ENCODE measurements at places on chromosomes 2 and 18. TPM values are rescaled to one million over a fixed set of nuclear protein-coding genes. Genes with fewer than 3 reads are reported as not detected.
A peak's percentile ranks its signal among the peaks of the same experiment; 100 is the strongest.

DNA sequence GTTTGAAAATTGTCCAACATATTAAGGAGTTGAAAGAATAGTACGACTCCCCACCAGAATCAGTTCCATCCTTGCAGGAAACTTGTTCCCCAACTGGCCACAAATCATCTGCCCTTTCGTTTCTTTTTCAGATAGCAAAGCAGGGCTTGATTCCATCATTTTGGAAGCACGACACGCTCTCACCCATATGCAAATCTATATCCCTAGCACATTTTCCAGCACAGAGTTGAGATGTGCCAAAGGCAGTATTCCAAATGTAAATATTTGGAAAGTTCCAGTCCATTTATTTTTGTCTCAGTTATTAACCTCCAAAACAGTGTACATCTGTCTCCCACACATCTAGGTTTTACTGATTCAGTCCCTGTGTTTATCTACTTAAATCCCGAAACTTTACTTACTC, 128.8 kb upstream of the BCL2L11 start:
- DNase-seq: no peak
- H3K27me3 ChIP-seq: no peaks in the 10 kb centered on the region
- H3K36me3 ChIP-seq: no peaks in the 10 kb centered on the region
- no peak overlapping the region for H3K27ac ChIP-seq
- H3K4me3 ChIP-seq: no peak overlapping the region

GRCh38 chr18:23095463-23095862, 39.8 kb upstream of the CABLES1 start:
- no peaks in the 10 kb centered on the region for H3K36me3 ChIP-seq
- H3K4me3 ChIP-seq: no peak overlapping the region
- H3K27ac ChIP-seq: no peak overlapping the region
- H3K4me1 ChIP-seq: peaks cover 6% of the 10 kb centered on the region
- no peaks in the 10 kb centered on the region for H3K27me3 ChIP-seq

DNA sequence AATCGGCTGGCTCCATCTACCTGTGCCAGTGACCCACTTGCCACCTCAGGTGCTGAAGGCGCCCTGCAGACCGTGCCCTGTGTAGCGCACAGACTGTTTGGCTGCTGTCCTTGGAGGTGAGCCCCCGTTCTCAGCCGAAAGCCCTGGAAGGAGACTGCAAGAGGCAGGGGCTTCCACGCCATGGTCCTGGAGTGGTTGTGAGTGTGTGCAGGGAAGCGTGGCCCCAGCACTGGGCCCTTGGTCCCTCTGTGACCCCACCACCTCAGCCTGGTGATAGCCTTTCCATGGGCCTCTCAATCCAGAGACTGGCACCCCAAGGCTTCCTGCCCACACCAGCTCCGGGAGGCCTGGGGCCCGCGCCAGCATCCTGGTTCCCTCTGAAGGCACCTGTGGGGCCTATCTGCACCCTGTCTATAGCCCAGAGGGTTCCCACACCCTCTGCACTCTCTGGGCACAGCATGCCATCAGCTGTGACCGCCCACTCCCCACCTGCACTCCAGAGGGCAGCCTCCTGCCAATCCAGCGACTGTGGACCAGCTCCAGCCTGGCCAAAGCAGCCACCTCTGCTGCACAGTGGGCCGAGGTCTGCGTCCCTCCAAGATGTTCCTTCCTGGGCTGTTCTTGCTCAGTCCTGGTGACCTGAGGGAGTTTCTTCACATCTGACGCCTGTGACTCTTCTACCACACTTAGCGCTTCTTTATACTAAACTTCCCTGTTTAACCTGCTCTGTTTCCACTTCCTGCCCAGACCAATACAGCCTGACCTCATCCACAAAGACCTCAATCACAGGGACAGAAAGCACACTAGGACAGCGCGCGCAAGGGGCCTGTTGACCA, 109.5 kb downstream of the EIPR1 start:
- DNase-seq: no peak
- H3K4me3 ChIP-seq: no peak overlapping the region
- peaks cover 3% of the 10 kb centered on the region for H3K36me3 ChIP-seq
- H3K4me1 ChIP-seq: peaks cover 17% of the 10 kb centered on the region

Gene EPHA4
- polyA plus RNA-seq: 6.7 TPM

GRCh38 chr2:239380831-239381708, 19.8 kb downstream of the HDAC4 start:
- peaks cover 32% of the 10 kb centered on the region for H3K4me1 ChIP-seq
- no peaks in the 10 kb centered on the region for H3K36me3 ChIP-seq
- peak overlapping the region; percentile 87 for H3K4me3 ChIP-seq
- peak; percentile 65 for DNase-seq

DNA sequence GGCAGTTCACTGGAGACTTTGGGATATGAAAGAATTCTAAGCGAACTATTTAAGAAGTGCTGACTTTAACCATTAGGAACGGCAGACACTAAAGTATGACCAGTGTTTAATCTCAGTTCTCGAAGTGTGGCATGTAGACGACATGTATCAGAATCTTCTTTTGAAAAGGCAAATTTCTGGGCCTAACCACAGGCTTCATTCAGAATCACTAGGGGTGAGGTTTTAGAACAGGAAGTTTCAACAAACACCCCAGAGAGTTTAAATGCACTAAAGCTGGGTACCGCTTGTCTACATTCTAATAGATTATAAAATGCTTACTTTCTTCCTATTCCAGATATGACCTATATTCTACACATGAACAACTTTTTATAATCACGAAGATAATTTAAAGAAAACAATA, 180.3 kb downstream of the ANKRD44 start:
- no peaks in the 10 kb centered on the region for H3K27me3 ChIP-seq
- H3K27ac ChIP-seq: peak overlapping the region; percentile 87
- peaks cover 97% of the 10 kb centered on the region for H3K4me1 ChIP-seq
- peak; percentile 44 for DNase-seq

GRCh38 chr2:15747603-15748471, 156.2 kb downstream of the DDX1 start:
- no peaks in the 10 kb centered on the region for H3K36me3 ChIP-seq
- peaks cover 9% of the 10 kb centered on the region for H3K27me3 ChIP-seq
- no peak for DNase-seq
- no peak overlapping the region for H3K4me3 ChIP-seq
- no peak overlapping the region for H3K27ac ChIP-seq

GRCh38 chr2:64751286-64752260, 97.9 kb upstream of the SERTAD2 start:
- H3K36me3 ChIP-seq: no peaks in the 10 kb centered on the region
- peak overlapping the region; percentile 98 for H3K4me3 ChIP-seq
- H3K27ac ChIP-seq: peak overlapping the region; percentile 97
- peaks cover 11% of the 10 kb centered on the region for H3K27me3 ChIP-seq

Gene FBXO48
- polyA plus RNA-seq: 0.39 TPM

DNA sequence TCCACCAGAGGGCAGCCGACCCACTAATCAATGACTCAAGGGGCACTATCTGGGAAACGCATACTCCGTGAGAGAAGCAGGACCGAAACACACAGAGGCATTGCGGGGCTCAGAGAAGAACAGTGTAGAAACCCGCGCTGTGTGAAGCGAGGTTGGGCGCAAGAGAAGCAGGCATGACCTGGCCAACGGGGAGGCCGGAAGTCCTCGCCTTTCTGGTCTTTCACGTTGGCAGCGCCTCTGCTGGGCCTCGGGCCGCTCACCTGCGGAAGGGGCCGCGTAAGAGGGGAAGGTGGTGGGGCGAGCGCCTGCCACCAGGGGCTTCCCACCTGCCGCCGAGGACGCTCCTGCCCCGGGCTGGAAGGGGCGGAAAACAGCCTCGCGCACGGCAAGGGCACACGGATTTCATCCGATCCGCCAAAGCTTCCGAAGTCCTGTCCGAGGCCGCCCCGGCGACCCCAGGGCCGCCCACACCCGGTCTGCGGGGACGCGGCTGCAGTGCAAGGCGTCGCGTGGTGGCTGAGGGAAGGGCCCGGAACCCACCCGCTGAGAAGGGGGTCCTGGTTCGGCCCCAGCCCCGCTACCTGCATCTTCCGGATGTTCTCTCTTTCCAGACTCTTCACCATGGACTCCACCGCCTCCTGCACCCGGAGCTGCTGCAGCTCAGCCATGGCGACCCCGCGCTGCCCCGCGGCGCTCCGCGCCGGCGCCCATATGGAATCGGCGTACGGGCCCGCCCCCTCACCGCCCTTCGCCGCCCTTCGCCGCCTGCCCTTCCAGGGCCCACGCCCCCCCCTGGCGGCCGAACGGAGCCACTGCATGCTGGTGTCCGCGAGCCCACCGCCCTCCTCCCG, at the start of gene FAM136A:
FAM136A (minus strand) TSS at position 724 of the 851 bp plus-strand sequence; CDS start at position 668, 56 bp downstream.
- H3K27me3 ChIP-seq: no peaks in the 10 kb centered on the region
- peak within 1 kb of the TSS; percentile 95 for H3K4me3 ChIP-seq
- H3K36me3 ChIP-seq: peaks cover 17% of the 10 kb centered on the region
- H3K4me1 ChIP-seq: peaks cover 20% of the 10 kb centered on the region

Gene CTNNA2
- polyA plus RNA-seq: not detected

Gene ANKRD53
- polyA plus RNA-seq: 0.30 TPM

DNA sequence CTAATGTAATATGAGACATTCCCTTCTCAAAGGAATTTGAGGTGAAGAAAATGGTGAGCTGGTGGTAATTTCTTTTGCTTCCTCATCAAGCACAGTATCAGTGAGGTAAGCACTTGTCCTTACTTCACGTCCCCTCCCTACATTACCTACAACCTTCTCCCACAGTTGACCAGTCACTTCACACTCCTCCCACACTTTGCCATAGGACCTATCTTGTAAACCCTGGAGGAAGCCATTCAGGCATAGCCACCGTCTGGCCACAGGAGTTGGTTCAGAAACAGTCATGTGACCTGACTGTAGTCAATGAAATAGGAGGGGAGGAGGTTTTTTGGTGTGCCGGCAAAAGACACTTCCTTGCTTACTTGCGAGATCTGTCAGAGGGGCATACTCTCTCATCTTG, 12.1 kb downstream of the ACOXL start:
- H3K4me1 ChIP-seq: peaks cover 16% of the 10 kb centered on the region
- H3K36me3 ChIP-seq: no peaks in the 10 kb centered on the region
- DNase-seq: no peak
- H3K27me3 ChIP-seq: peaks cover 11% of the 10 kb centered on the region
- H3K27ac ChIP-seq: no peak overlapping the region

Gene TDRD15
- not detected for polyA plus RNA-seq

Gene MRPL53
- polyA plus RNA-seq: 152 TPM

GRCh38 chr2:169275696-169276444, 86.5 kb downstream of the LRP2 start:
- no peaks in the 10 kb centered on the region for H3K27me3 ChIP-seq
- H3K4me1 ChIP-seq: no peaks in the 10 kb centered on the region
- no peak overlapping the region for H3K4me3 ChIP-seq
- no peak overlapping the region for H3K27ac ChIP-seq
- H3K36me3 ChIP-seq: no peaks in the 10 kb centered on the region
- no peak for DNase-seq

Gene MOGAT1
- not detected for polyA plus RNA-seq

DNA sequence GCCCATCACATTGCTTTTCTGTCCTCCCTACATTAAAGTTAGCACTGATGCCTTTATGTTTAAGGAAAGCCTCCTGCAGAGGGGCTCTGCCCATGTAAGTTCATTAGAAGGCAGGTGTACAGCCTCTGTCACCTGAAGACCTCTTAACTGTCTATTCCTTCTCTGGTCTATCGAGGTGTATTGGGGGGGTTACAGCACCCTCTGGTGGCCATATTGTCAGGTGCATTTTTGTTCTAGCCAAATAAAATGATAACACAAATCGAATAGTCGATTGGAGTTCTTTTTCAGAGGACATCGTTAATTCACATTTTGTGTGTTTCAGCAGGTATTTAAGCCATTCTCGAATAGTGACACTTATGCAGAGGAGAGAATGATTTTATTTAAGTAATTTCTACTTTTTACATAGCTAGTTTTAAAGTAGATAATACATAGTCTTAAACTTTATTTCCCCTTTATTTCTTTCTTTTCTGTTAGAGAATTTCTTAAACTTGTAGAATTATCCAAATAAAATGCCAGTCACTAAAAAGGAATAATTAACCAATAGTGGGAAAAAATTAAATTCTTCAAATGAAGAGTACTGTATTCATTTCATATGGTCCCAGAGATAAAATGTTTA, 136.8 kb downstream of the NEDD4L start:
- H3K4me1 ChIP-seq: no peaks in the 10 kb centered on the region
- H3K27ac ChIP-seq: no peak overlapping the region
- H3K4me3 ChIP-seq: no peak overlapping the region
- peak; percentile 35 for DNase-seq
- H3K36me3 ChIP-seq: no peaks in the 10 kb centered on the region
- peaks cover 11% of the 10 kb centered on the region for H3K27me3 ChIP-seq

Gene SERPINB10
- polyA plus RNA-seq: not detected

Gene RFTN2
- polyA plus RNA-seq: not detected
